ENCODE measurements at places on chromosomes 2 and 18.

- no peak for DNase-seq
These were observed 201.4 kb downstream of the NYAP2 start for GRCh38 chr2:225600865-225601264.

GRCh38 chr2:202771741-202772460 is 99.7 kb downstream of the ICA1L start:
- DNase-seq: no peak

- DNase-seq: no peak
These were observed 106.0 kb downstream of the SETBP1 start for GRCh38 chr18:44786688-44787087.

DNA sequence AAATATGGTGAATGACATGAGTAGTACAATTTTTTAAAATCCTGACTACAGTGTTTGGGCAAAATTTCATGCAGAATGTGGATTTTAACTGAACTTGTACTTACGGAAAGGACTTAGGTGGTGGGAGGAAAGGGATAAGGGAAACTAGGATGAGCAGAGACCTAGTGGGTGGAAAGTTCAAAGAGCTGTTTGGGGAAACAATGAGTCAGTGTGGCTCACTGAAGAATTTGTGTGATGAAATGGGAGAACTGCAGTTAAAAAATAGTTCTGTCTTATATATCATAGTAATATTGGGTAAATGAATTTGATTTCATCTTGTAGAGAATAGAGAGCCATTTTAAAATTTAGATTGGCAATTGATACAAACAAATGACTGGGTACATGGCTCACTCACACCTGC is 220.1 kb upstream of the CTAGE1 start:
- no peak for DNase-seq

- DNase-seq: no peak
These were observed 2.8 kb upstream of the SGO2 start for GRCh38 chr2:200523158-200523557.

- DNase-seq: no peak
These were observed 40.0 kb downstream of the BCL2L11 start for GRCh38 chr2:111160758-111161157.

GRCh38 chr2:47217277-47217676 is 62.2 kb upstream of the STPG4 start:
- DNase-seq: no peak

DNA sequence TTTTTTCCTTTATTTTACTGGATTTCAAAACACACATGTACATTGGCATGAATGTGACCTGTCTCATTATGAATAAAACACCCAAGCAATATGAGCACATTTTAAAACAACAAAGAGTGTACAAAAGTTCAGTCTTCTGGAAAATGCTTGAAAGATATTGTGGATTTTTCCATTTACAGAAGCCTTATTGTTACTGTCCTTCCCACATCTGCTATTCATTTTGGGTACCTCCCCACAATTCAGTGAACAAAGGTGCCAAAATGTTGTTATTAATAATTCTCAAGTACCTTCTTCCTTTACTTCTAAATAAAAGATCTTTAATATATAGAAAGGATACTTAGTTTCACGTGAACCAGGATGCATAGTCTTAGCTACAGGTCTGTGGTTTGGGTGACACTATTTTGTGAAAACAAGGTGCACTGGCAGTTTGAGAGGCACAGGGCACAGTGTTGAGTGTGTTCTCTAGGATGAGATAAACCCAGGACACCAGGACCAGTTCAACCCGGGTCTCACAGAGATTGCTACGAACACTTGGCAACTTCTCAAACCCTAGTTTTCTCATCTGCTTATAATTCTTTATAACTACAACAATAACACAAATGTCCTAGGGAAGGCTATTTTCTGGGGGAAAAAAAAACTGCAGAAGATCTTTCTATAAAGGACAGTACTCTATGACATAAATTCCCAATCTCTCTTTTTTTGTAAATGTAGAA is 84.5 kb upstream of the GALNT5 start:
- no peak for DNase-seq

- DNase-seq: no peak
These were observed 81.7 kb upstream of the REV1 start for GRCh38 chr2:99571533-99571932.

GRCh38 chr18:63890950-63891304 is 3.4 kb downstream of the SERPINB2 start:
- no peak for DNase-seq

GRCh38 chr18:66346833-66347588 is 256.9 kb downstream of the CDH19 start:
- no peak for DNase-seq

DNA sequence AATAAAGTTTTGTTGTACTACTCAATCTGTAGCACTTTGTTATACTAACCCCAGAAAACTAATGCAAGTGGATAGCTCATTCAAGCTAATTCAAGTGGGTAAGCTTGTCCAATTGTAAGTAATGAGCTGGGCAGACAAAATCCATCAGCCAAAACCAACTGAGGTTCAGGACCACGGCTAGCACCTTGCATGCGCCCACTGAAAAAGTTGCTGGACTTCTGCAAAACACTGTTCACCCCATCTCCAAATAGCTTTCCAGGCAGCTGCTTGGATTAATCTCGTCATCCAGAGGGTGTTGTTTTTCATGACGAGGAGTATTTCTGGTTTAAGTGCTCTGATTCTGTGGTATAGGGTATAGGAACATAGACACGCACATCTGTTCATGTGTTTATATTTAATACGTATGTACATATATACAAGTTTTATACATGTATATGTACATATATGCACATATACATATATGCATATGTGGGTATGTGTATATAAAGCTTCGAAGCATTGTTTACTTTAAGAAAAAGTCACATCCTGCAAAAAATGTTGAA is 307.5 kb downstream of the GALR1 start:
- DNase-seq: no peak

GRCh38 chr18:79942786-79943607 is 8.5 kb downstream of the SLC66A2 start:
- no peak for DNase-seq

DNA sequence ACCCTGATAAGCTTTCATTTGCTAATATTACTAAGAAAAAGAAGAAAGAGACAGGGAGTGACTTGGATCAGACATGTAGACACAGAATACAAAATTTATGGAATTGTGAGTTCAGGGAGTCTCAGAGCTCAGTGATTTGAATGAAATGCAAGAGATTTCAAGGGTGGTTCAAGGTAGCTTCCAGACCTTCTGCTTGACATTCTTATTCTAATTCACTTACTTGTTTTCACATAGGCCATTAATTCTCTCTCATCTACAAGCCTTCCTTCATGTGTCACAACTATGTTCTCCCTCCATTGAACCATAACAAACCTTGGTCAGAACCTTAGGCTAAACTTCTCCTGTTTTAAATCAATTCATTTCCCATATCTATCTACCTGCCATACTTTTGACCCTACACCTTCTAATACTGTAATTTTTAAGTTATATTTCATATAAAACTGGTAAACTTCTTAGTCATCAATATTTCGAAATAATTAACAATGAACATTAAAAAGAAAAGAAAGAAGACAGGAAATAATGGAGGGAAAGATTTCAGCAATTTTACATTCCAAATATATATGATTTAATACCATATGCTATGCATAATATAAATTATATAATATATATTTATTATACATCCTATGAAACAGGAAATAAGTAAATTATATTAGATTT is 139.2 kb upstream of the PDE1A start:
- DNase-seq: no peak
